Progenitor cell of endocrine pancreas (in vitro differentiated cells): ENCODE measurements at places on chromosomes 3 and 15.

DNA sequence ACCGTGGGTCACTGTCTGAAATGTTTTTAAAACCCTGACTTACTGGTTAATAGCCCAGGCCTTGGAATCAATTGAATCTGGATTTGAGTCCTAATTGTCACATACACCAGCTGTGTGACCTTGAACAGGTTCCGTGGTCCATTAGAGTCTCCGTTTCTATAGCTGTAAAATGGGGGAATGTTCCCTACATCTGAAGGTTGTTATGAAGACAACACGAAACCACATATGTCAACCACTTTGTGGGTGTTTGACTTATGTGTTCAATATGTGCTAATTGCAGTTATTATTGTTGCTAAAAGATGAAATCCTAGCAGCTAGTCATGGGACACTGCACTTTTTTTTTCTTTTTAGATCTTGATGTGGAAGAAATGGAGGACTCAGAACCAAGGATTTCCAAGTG is 35.3 kb downstream of the ZBTB38 start:
- DNase-seq, result no peak

GRCh38 chr3:36823806-36824205 is 59.5 kb upstream of the DCLK3 start:
- DNase-seq, result no peak

GRCh38 chr3:185940951-185941350 is 3.1 kb upstream of the TRA2B start:
- DNase-seq, result no peak

DNA sequence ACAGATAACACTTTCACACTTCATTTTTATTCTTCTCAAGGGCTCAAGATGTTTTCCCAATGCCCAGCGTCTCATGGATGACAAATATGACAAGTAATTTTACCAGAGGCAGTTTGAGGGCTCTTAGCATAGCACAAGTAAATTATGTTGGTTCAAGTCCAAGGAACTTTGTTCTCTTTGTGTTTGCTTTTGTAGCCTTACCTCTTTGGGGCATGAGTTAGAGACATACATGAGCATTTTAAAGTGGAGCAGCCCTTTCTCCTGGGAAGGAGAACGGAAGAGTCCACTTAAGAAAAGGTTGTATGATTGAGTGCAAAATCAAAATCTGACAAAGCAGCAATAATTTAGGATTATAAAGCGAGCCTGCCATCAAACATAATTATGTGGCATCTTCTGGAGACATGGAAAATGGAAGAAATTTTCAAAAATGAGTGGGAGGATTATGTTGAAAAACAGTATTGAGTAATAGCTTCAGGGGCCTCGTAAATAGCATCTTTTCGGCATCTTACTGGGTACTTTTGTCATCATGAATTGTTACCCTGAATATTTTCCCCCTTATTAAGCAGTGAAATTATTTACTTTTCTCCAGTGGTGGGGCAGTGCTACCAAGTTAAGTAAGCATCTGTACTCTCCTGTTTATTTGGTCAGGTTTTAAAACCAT is 65.9 kb downstream of the PGPEP1L start:
- DNase-seq, result no peak

DNA sequence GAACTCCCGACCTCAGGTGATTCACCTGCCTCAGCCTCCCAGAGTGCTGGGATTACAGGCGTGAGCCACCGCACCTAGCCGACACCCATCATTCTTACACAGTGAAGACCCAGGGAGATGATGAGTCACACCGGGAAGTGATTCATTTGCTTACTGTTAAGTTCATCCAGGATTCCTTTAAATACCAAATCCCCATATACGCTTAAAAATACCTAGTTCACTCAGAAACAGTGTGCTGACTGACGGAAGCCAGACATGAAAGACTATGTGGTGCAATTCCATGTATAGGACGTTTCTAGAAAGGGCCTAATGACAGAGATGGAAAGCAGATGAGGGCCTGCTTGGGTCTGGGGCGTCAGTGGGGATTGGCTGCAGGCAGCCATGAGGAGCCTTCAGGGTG is 75.2 kb downstream of the APBA2 start:
- no peak for DNase-seq

DNA sequence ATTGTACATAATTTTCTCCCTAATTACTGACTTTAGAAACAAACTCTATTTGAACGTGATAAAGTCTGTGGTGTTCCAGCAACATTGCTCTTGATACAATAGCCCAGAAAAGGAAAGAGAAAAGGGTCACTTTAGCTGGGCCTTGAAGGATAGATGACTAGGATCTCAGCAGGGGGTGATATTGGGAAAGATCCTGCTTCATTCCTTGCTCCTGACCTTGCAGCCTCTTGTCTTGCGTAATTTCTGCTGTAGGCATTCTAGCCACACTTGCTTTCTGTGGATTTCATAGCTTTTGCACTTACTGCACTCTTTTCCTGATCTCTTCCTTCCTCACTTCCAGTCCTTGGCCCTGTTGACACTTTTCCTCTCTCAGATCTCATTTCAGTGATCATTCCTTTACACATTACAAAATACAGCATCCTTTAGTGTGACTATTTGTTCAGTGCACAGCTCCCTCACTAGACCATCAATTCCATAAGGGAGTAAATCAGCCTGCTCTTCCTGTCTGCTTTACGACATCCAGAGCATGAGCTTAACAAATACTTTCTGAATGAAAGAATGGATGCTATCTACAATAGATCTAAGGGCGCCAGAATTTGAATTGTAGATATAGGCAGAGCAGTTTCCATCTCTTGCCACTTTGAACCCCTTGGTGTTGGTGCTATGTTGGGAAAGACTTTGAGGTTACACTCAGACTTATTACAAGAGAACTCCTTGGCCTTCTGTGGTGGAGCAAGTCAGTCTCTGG is 559.6 kb upstream of the MDFIC2 start:
- no peak for DNase-seq

GRCh38 chr3:87260270-87260669 is 16.1 kb downstream of the POU1F1 start:
- peak; percentile 23 for DNase-seq

- no peak for DNase-seq
Measured at GRCh38 chr3:98788651-98789050, 25.5 kb downstream of the ST3GAL6 start.

GRCh38 chr3:123821920-123822319 is 62.2 kb downstream of the MYLK start:
- no peak for DNase-seq

- DNase-seq, result no peak
Measured at GRCh38 chr15:74442604-74443003, 8.8 kb upstream of the SEMA7A start.

DNA sequence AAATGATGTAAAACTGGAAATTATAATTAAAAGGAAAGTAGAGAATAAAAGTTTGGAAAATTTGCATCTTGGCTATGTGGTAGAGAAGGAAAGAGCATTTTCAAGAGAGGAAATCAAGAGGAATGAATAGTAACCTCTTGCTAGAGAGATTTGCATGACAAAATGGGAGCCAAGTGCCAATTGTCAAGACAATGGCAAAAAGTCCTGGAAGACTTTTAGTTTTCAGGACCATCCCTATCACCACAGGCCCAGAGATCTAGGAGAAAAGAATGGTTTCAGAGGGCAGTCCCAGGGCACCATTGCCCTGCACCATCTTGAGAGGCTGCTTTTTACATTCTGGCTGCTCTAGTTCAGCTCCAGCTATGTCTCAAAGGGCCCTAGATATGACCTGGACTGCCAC is 1427.6 kb downstream of the ZPLD1 start:
- DNase-seq, result no peak

DNA sequence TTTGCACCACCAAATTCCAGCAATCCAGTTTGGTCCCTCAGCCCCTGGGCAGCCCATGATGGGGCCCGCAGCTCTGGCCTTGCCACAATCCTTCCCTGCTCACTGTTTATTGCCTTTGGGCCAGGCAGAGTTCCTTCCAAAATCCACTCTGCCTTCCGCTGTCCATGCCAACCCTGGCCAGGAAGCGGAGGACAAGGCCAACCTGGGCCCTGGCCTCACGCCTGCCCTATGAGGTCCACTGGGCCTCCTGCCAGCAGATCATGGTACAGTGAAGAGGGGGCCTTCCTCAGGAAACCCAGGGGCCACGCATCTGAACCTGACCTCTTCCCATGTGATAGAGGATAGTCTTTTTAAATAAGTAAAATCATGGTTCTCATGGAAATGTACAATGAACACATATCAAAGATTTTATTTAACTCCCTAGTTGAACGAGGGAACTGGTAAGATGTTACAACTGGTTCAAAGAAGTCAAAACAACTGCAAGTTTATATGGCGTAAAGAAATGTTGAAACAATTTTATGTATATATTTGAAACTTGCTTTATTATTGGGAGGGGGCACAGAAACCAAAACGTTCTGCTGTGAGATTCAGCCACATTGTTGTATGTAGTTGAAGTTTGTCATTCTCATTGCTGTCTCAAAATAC is 95.8 kb upstream of the TNFAIP8L3 start:
- DNase-seq, result no peak

DNA sequence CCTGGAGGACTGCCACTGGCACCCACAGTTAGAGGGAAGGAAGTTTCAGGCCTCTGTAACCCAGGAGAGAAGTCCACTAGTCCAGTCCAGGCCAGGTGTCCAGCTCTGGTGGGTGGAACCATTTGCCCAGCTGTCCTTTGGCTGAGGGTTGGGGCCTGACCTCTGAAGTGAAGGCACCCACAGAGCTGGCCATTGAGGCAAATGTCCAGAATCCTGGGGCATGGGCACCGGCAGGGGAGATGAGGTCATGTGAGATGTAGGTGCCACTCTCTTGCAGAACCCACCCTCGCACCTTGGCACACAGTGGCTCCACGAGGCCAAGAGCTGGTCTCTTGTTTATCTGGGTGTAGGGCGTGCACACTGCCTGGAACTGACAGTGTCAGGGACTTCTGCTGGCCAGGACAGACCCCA is 162.8 kb downstream of the SMAD6 start:
- no peak for DNase-seq

GRCh38 chr15:29046281-29046810 is 160.6 kb downstream of the APBA2 start:
- no peak for DNase-seq

DNA sequence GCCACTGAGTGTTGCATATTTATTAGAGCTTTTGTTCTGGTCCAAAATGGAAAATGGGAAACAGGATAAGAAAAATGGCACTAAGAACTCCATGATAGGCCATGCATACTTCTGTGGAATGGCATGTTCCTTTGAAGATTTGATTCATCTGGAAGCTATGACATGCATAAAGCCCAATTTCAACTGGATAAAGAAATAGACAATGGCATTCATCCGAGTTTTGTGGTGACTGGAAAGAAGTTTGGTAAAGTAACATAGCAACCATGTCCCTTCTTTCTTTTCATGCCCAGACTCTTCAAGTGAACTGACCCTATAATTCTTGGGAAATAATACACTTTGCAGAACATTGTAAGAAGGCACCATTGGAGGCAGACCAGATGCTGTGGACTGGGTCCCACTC is 368.4 kb upstream of the IL12A start:
- no peak for DNase-seq

- DNase-seq, result no peak
Measured at GRCh38 chr3:195151866-195152541, 119.0 kb downstream of the XXYLT1 start.

- DNase-seq, result no peak
Measured at GRCh38 chr3:144221761-144222160, 250.1 kb downstream of the DIPK2A start.

DNA sequence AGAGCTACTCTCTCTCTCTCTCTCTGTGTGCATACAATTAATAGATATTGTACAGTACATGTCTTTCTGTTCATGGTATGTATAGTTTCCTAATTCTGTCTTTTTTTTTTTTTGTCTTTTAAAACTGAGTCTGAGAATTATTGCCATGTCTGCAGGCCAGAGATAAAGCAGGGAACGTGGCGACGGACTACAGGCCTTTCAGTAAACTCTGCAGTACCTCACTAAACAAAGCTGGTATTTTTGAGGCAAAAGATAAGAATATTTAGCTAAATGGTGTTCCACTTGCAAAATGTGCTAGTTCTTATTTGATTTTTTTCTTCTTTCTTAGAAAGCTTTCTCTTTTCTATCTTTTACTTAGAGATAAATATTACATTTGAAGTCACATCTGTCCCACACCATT is 44.0 kb upstream of the EHHADH start:
- DNase-seq, result no peak

DNA sequence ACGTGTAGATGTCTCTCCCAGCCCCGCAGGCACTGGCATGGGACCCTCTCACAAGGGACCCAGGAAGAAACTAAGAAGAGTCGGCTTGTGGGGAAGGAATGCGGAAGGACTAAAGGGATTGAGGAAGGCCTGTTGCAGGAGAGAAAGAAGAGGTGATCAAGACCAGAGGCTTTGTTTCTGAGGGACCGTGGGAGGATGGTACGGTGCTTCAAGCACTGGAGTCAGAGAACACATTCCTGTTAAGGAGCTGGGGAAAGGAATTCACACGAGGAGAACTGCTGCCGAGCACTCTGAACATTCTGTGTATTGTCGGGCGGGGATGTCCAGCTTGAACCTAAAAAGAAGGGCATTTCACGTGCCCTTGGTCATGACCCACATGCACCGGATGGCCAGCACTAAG is 91.4 kb downstream of the TAMM41 start:
- DNase-seq, result no peak

GRCh38 chr3:27486336-27486735 is 2.2 kb upstream of the SLC4A7 start:
- DNase-seq, result no peak

- DNase-seq, result no peak
Measured at GRCh38 chr3:141544697-141545096, 57.9 kb downstream of the RASA2 start.

- no peak for DNase-seq
Measured at GRCh38 chr3:153138276-153139210, 23.5 kb upstream of the RAP2B start.

DNA sequence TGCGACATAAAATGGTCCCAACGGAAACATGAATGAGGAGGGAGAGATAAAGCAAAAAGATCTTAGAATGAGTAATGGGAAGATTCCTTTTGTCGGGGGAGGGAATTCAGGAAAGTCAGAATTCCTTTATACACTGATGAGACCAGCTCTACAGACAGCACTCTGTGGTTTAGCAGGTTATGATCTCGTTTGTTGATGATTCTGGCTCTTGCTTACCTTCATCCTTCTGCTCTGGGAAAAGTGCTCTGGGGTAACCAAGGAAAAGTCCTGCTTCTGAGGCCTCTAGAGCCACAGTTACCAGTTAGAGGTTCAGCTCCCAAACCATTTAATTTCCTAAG is 150.7 kb upstream of the NR2E3 start:
- no peak for DNase-seq

GRCh38 chr3:119322021-119322834 is 28.0 kb downstream of the ARHGAP31 start:
- no peak for DNase-seq

DNA sequence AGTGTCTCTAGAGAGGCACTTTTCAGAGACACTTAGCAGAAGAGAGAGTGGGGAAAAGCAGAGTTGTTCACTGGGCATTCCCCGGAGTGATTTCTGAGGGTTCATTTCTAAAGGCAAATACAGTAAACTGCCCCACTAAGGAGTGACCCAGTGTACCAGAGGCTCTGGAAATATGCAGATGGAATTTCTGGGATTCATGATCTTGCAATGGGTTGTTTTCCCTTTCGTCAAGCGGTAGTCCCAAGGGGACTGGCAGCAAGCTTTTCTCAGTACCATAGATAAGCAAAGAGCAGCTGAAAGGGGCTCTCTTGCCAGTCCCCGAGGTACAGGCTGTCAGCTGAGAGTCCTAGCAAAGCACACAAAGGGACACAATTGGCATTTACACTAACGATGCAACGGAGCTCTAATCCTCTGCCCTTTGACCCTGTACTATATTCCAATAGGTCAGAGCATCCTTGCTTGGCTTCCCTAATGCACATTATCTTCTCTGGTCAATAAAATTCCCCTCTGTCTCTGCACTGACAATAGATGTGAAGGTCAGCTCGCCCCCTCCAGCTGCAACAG is 155.6 kb downstream of the SEMA6D start:
- DNase-seq, result no peak
